ENCODE measurements at places on chromosomes 16 and 17. TPM values are rescaled to one million over a fixed set of nuclear protein-coding genes. Genes with fewer than 3 reads are reported as not detected.

The MPP2 gene
- total RNA-seq: 1.8 TPM

The PRCD gene
- 0.65 TPM for total RNA-seq

The TMEM92 gene
- 0.07 TPM for total RNA-seq

The KCTD11 gene
- total RNA-seq: 2.6 TPM

The APOBR gene
- total RNA-seq: not detected

The KRTAP2-1 gene
- total RNA-seq: not detected

The KCNJ12 gene
- 1.3 TPM for total RNA-seq

The ADAMTS18 gene
- total RNA-seq: 14.1 TPM

The CEP112 gene
- 15.3 TPM for total RNA-seq

The GPS1 gene
- 98.8 TPM for total RNA-seq

The MEIOB gene
- total RNA-seq: 0.14 TPM

The GJD3 gene
- total RNA-seq: not detected

The TP53TG3E gene
- total RNA-seq: not detected

The HID1 gene
- 14.9 TPM for total RNA-seq

The SPAG9 gene
- 93.6 TPM for total RNA-seq

The RGS9 gene
- total RNA-seq: 1.4 TPM

The EEF2K gene
- total RNA-seq: 47.7 TPM

The ACE gene
- 29.1 TPM for total RNA-seq

The CDH11 gene
- 151 TPM for total RNA-seq

The GRB7 gene
- 0.07 TPM for total RNA-seq

The TP53TG3F gene
- not detected for total RNA-seq

The ADAP2 gene
- 0.27 TPM for total RNA-seq

The KLHL10 gene
- not detected for total RNA-seq

The UNK gene
- 23.1 TPM for total RNA-seq

The VPS9D1 gene
- total RNA-seq: 6.9 TPM

The SCNN1B gene
- total RNA-seq: not detected

The SOST gene
- total RNA-seq: not detected

The ASIC2 gene
- 0.07 TPM for total RNA-seq

The LIG3 gene
- 34.0 TPM for total RNA-seq

The RCVRN gene
- total RNA-seq: not detected

The EXOC3L1 gene
- 3.3 TPM for total RNA-seq

The C16orf54 gene
- total RNA-seq: not detected

The LGALS9 gene
- total RNA-seq: 5.6 TPM

The CSHL1 gene
- not detected for total RNA-seq

The SLFN12L gene
- not detected for total RNA-seq

The CD300LF gene
- total RNA-seq: not detected

The DHRS7B gene
- total RNA-seq: 10.7 TPM

The CNGB1 gene
- total RNA-seq: 0.07 TPM

The KRTAP3-2 gene
- not detected for total RNA-seq

The ABCA9 gene
- total RNA-seq: 3.3 TPM

The EPX gene
- not detected for total RNA-seq

The GPR142 gene
- total RNA-seq: not detected

The TACO1 gene
- total RNA-seq: 25.8 TPM

The TBC1D3I gene
- 1.1 TPM for total RNA-seq

The CCL4L2 gene
- total RNA-seq: not detected

The VMO1 gene
- total RNA-seq: 0.93 TPM

The TEX2 gene
- total RNA-seq: 34.0 TPM

The TBC1D3L gene
- total RNA-seq: 2.1 TPM

The EFTUD2 gene
- total RNA-seq: 220 TPM

The C1QBP gene
- 414 TPM for total RNA-seq

The KCNH6 gene
- total RNA-seq: not detected

The ABCC12 gene
- not detected for total RNA-seq

The ZG16 gene
- total RNA-seq: not detected

The CA5A gene
- total RNA-seq: not detected

The MPV17L gene
- 0.13 TPM for total RNA-seq

The ZNF287 gene
- total RNA-seq: 3.5 TPM

The SMPD3 gene
- not detected for total RNA-seq

The EVPL gene
- not detected for total RNA-seq

The UBE2O gene
- 34.3 TPM for total RNA-seq
